ENCODE measurements at places on chromosomes 6 and 20. TPM values are rescaled to one million over a fixed set of nuclear protein-coding genes. Genes with fewer than 3 reads are reported as not detected.
A peak's percentile ranks its signal among the peaks of the same experiment; 100 is the strongest.

GRCh38 chr6:73308712-73309534 lies 45.2 kb downstream of the DPPA5 start:
- no peak for DNase-seq

- DNase-seq = no peak
Observed at GRCh38 chr6:47677381-47678100, 20.8 kb upstream of the ADGRF4 start.

DNA sequence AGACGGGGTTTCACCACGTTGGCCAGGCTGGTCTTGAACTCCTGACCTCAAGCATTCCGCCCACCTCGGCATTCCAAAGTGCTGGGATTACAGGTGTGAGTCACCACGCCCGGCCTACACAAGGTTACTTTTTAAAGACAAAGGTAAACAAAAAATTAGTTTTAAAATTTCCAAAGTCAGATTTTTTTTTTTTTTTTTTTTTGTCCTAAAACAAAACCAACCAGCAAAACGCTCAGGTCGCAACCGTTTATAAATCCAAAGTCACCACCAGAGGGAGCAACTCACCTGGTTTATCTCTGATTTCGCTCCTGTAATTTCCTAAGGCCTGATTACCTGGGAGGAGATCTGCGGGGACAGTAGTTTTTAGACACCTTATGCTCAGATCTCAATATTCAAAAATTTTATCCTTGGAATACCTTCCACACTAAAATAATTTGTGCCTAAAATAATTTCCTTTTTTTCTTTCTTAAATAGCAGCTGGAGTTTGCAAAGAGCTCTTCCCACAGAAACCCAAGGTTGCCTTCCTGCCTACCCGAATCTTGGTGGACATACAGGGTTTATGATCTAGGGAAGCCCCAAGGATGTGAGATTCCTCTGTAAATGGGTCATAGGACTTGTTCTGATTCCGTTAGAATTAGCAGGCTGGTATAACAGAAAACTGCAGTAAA lies 19.8 kb upstream of the TREM1 start:
- DNase-seq = peak; percentile 80

GRCh38 chr6:109347779-109348178 lies 34.5 kb downstream of the CD164 start:
- DNase-seq = no peak

DNA sequence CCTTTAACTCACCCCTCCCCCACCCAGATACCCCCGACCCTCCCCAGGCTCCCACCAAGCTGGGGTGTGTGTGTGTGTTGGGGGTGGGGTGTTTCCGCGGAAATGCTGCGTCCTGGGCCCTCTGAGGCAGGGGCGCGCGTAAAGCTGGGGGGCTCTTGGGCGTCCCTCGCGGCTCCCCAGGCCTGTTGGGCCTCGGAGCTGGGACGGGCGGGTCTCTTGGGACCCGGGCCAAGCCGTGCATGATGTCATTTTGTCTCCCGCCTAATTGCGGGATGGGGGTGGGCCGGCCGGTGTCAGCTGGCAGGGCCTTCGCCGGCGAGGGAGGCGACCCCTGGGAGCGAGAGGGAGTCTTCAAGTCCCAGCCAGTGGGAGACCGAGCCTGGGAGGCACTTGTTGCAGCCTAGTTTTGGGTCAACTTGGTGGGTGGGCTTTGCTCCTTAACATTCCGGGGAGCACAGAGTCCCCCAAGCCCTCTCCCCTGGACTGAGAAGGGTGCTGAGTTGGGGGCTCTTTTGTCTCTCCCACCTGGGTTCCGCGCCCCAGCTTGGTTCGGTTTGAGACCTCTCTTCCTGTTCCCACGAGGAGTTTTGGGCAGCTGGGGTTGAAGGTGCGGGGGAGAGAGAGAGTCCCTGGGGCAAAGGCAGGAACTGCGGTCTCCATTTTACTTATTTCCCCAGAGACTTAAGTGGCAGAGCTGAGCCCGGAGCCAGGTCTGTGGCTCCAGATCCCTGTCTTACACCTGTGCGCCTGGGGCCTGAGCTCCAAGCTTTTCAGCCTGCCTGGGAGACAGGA lies 623 bp downstream of the MYBL2 start:
- peak; percentile 49 for DNase-seq

DNA sequence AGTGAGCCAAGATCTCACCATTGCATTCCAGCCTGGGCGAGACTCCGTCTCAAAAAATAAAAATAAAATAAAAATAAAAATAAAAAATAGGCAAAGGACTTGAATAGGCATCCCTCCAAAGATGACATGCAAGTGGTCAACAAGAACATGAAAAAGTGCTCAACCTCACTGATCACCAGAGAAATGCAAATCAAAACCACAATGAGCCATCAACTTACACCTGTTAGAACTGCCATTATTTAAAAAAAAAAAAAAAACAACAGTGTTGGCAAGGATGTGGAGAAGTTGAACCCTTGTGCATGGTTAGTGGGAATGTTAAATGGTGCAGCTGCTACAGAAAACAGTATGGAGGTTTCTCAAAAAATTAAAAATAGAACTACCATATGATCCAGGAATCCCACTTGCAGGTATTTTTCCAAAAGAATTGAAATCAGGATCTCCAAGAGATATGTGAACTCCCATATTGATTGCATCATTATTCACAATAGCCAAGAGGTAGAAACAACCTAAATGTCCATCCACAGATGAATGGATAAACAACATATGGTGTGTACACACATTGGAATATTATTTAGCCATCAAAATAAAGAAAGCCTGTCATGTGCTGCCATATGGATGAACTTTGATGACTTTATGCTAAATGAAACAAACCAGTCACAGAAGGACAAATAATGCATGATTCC lies 2.8 kb downstream of the C20orf203 start:
- no peak for DNase-seq

GRCh38 chr6:140225701-140226436 lies 851.4 kb upstream of the CITED2 start:
- no peak for DNase-seq

- DNase-seq = no peak
Observed at GRCh38 chr6:2745246-2745645, 5.5 kb downstream of the MYLK4 start.

GRCh38 chr20:4009309-4009708 lies 6.0 kb downstream of the RNF24 start:
- no peak for DNase-seq

- no peak for DNase-seq
Observed at GRCh38 chr6:24908650-24909035, 27.1 kb downstream of the RIPOR2 start.

Gene IL20RA
- 4.6 TPM for total RNA-seq

DNA sequence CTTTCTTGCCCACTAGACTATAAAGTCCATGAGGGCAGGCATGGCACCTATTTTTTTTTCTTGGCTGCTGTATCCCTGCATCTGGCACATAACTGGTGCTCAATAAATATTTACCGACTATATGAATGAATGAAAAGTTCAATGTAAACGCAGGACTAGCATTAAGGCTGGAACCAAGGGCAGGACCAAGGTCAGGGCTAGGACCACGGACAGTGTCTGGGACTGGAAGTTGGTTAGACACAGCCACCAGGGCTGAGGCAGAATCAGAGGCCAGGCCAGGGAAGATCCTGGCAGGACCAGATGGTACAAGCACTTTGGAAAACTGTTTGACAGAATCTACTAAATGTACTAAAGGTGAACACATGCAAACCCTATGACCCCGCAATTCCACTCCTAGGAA lies 3.7 kb downstream of the TNXB start:
- DNase-seq = no peak

GRCh38 chr6:73608761-73609160 lies 45.0 kb downstream of the SLC17A5 start:
- no peak for DNase-seq

DNA sequence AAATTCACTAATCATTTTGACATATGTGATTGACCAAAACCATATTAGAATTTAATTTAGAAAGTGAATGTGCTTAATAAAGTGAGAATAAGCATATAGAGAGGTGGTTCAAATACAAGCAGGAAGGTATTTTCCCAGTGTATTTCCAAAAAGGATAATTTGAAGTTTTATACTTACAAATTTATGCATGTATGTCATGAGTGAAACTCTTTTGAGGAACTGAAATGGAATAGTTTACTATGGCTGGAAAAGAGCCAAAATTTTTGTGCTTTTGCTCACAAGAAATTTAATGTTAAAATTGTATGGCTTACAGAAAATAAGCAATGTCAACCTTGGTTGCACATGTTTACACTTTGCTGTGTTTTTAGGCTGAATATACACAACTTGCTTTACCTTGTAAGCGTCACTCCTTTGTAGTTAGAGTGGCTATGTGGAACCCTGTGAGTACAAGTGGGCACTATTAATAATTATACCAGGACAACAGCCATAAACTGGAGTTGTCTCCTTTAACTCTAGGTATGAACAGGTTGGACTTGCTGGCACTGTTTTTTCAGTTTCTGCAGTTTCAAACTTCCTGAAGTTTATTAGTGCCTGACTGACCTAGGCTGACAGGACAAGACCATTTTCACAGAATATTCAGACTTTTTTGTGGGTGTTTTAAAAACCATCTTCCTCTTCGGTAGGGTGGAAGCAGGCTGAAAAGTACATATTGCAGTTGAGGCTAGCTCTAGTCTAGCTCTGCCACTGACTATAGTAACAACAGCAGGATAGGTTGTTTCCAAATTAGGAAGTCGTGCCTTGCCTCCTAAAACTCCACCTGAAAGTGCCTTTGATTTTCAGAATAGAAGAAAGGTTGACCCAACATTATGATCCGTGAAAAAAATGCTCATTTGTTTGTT lies 6.0 kb downstream of the AFDN start:
- no peak for DNase-seq

Gene PI16
- total RNA-seq = 25.3 TPM

DNA sequence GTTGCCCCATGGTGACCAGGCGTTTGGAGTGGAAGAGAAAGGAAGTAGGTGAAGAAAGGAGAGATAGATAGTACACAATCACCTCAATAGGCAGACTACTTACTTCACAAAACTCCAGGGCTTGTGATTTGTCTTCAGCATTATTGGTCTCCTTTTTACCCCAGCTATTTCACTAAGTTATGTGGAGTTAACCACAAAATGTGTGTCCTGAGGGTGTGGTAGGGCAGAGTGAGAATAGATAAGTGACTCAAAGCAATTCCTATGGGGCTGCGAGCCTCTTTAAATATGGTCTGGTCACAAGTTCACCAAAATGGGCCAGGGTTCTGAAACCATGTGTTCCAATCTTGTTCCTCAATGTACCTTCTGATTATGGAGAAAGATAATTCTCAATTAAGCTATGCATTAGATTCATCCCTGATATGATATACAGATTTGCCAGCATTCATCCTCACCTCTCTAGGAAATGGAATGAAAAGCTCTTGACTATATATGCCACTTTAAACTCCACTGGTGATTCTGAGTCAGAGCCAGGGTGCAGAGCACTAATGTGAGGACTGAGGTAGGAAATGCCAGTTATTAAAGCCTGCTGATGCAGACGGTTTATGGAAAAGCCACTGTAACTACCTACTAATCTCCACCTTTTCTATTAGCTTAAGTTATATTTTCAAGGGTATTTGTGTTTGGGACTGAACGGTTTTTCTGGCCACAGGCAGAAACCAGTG lies 310.6 kb upstream of the MANEA start:
- no peak for DNase-seq

GRCh38 chr20:52010541-52010940 lies 181.0 kb downstream of the ZFP64 start:
- no peak for DNase-seq

- no peak for DNase-seq
Observed at GRCh38 chr6:152680879-152681517, 16.7 kb upstream of the MYCT1 start.

DNA sequence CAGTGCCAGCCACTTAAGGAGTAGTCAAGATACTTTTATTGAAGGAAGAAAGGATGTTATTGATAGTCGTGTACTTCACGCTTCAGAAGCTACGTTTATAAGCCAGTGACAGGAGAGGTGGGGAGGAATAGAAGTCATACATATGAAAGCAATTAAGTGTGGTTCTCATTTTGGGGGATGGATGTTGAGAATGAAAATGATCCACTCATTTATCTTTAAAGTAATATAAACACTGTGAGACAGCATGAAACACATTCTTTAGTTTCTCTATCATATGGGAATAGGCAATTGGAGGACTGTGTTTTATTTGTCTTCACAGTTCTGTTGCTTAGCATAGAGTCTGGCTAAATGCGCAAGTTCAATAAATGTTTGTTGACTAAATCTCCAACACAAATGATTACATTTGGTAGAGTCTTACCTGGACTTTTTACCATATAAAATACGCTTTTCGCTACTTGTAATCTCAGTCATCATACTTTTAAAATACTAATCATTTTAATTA lies 35.2 kb downstream of the AK9 start:
- DNase-seq = no peak

GRCh38 chr6:73393278-73393677 lies 1.4 kb upstream of the DDX43 start:
- DNase-seq = no peak

DNA sequence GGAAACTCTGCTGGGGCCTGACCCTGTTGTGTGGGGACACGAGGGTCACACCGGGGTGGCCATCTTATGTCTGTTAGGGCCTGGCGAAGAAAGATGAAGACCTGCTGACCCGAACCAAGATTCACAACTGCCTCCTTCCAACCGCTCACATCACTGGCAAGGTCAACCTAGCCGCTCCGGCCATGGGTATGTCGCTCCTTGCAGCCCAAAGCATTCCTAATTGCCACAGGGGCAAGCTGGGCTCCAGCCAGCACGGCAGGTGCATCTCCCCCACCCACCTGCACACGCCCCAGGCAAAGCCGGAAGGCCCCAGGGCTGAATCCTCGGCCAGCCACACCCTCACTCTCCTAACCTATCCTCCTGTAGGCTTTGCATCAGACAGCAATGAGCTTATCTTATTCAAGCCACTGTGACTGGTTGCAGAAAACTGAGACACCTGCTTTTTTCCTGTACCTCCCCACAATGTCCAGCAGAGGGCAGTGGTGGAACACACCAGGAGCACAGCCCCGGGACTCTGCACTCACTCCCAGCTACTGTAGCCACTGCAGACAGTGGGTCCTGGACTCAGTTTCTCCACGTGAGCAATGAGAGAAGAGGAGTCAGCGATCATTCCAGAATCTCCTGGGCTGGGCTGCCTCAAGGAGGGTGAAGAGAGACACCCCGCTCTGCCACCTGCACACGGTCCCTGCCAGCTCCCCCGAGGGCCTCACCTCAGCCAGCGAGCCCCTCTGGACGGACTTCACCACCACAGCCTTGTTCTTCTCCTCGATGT lies 170.2 kb downstream of the PREX1 start:
- peak; percentile 95 for DNase-seq

DNA sequence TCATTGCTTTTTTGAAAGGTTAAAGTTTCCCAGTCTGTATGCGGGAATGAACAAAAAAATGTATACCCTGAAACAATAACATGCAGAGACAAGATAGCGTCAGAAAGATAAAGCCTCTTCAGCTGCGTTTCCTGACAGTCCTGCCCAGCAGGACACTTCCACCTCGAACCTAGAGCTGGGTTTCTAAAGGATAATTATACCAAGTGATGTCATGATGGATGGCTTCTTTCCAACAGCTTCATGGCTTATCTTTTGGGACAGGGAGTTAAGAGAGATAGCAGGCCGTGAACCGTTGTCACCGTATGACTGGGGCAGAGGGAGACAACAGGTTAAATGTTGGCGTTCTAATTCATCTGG lies 267.6 kb upstream of the SGK1 start:
- DNase-seq = no peak

- no peak for DNase-seq
Observed at GRCh38 chr6:138722425-138723371, 50.9 kb upstream of the CCDC28A start.

Measured in tongue (tissue), 3 donors.